ENCODE measurements at places on chromosomes 12 and 14.
A peak's percentile ranks its signal among the peaks of the same experiment; 100 is the strongest.

- DNase-seq, result no peak
Observed at GRCh38 chr12:108665608-108666202, 32.0 kb upstream of the SELPLG start.

DNA sequence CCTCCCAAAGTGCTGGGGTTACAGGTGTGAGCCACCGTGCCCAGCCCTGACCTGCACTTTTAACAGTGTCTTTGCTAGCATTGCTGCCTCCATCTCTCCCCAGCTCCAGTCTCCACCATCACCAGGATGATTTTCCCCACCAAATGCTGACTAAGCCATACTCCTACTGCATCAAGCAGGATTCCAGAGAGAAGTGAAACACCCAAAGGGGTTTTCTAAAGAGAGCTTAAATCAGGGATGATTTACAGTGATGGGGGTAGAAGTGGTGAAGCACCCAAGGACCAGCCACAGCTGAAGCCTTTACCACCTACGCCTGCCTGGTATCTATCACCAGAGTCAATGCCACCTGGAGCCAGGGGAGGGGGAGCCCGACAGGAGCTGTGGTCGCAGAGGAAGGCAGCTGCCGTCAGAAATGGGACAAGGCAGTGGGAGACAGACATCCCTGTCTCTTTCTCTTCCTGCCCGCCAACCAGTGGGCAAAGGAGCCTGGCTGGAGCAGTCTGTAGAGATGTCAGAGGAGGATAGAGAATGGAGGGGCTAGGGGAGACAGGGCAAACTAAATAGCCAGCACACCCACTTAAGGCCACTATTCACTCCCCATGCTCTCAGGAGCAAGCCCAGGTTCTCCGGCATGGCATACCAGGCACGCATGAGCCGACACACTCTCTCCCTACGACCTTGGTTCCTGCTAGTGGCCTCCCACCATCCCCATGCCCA lies 22.4 kb upstream of the CD9 start:
- DNase-seq, result no peak

GRCh38 chr12:101414533-101415119 lies 7.1 kb upstream of the ARL1 start:
- peak; percentile 60 for DNase-seq

- DNase-seq, result no peak
Observed at GRCh38 chr14:48349689-48350088, 674.3 kb upstream of the MDGA2 start.

- no peak for DNase-seq
Observed at GRCh38 chr12:32558903-32559302, 120.2 kb upstream of the DNM1L start.

DNA sequence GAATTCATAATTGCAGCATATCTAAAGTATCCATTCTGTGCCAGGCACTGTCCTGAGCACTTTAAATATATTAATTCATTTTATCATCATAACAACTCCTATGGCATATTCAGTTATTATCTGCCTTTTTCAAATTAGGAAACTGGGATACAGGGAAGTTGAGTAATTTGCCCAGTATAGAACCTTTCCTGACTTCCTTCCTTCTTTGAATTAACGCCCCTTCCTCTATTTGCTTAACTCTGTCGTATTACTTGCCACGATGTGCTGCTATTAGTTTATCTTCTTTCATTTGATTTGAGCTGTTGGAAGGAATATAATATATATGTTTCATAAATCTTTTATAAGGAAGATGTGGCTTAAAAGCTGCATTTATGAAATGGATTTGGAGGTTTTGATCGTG lies 25.4 kb upstream of the FAM177A1 start:
- no peak for DNase-seq

- peak; percentile 39 for DNase-seq
Observed at GRCh38 chr12:66403746-66404145, 101.5 kb downstream of the HELB start.

- no peak for DNase-seq
Observed at GRCh38 chr14:64993266-64993930, 6.7 kb downstream of the FNTB start.

- no peak for DNase-seq
Observed at GRCh38 chr12:117028254-117028653, 71.0 kb downstream of the TESC start.

GRCh38 chr12:2432856-2433255 lies 361.9 kb upstream of the FKBP4 start:
- DNase-seq, result no peak

DNA sequence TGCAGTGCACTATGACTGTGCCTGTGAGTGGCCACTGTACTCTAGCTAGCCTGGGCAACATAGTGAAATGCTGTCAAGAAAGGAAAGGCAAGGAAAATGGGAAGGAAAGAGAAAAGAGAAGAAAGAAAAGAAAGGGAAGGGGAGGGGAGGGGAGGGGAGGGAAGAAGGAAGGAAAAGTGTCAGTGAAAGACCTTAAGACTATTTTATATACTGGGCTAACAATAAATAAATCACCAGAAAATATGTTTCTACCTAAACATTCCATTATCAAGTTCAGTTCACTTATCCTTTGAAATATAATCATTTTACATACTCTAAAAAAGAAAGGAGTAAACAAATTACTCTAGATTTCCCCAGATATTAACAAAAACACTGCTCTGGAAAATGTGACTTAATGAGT lies 22.1 kb downstream of the COCH start:
- DNase-seq, result no peak

DNA sequence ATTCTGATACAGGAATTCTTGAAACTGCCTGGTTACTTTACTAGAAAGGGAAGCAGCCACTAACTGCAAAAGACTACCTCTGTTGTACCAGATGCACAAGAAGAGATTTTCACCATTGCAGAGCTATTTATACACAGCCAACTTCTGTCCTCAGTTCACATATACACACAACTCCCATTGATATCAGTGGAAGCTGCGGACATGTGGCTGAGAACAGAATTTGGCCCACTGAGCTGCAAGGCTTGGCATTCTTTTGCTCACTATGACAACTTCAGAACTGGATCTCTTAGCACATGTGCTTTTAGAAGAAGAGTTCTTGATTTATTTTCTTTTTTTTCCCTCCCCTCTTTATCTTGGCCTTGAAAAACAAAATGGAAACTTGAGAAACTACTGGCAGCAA lies 28.3 kb downstream of the PTPRO start:
- DNase-seq, result peak; percentile 59

DNA sequence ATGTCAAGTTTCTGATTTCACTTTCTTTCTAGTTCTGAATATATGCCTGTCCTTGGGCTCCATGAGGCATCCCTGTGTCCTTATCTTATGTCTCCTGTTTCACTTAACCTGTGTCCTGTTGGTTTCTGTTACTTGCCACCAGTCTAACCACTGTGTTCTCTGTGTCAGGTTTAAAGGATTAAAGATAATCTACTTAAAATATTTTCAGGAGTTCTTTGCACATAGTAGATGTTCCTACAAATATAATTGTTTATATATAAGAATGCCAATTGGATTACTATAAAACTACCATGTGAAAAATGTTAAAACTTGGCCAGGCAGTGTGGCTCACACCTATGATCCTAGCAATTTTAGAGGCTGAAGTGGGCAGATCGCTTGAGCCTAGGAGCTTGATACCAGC lies 406.4 kb downstream of the CCER1 start:
- no peak for DNase-seq

DNA sequence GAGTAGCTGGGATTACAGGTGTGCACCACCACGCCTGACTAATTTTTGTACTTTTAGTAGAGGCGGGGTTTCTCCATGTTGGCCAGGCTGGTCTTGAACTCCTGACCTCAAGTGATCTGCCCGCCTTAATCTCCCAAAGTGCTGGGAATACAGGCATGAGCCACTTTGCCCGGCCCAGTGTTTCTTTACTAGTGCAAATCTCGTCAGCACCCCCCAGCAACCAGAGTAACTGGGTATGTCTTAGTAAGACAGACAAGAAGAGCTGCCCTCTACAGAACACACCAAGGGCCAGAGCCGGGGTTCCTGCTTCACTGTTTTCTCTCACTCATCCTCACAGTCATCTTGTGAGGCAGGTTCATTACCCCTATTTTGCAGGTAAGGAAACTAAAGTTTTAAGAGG lies 78.5 kb upstream of the GPR68 start:
- no peak for DNase-seq

- no peak for DNase-seq
Observed at GRCh38 chr12:52832985-52833905, 866 bp downstream of the KRT79 start.

DNA sequence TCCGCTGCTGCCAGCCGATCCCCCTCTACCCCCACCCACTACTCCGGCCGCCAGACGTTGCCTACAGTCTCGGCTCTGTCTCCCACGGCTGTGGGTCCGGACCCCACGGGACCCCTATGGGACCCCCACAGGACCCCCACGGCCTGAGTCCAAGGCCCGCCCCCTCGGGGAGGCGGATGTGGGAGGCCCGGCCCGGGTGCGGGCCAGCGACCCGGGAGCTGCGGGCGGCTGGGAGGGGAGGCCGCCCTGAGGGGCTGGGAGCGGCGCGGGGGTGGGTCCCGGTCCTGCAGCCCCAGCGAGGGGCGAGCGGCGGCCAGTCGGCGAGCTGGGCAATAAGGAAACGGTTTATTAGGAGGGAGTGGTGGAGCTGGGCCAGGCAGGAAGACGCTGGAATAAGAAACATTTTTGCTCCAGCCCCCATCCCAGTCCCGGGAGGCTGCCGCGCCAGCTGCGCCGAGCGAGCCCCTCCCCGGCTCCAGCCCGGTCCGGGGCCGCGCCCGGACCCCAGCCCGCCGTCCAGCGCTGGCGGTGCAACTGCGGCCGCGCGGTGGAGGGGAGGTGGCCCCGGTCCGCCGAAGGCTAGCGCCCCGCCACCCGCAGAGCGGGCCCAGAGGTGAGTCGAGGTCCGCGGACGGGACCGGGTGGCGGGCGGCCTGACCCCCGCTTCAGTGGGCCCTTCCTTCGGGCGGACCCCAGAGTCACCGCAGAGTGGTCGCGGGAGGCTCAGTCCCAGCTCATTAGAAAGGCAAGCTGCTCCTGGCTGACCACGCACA lies at the start of gene ACVRL1:
Gene ACVRL1 (plus strand): TSS at position 422 of the 773 bp plus-strand sequence. CDS start 4,971 bp downstream, outside the sequence.
- no peak for DNase-seq

DNA sequence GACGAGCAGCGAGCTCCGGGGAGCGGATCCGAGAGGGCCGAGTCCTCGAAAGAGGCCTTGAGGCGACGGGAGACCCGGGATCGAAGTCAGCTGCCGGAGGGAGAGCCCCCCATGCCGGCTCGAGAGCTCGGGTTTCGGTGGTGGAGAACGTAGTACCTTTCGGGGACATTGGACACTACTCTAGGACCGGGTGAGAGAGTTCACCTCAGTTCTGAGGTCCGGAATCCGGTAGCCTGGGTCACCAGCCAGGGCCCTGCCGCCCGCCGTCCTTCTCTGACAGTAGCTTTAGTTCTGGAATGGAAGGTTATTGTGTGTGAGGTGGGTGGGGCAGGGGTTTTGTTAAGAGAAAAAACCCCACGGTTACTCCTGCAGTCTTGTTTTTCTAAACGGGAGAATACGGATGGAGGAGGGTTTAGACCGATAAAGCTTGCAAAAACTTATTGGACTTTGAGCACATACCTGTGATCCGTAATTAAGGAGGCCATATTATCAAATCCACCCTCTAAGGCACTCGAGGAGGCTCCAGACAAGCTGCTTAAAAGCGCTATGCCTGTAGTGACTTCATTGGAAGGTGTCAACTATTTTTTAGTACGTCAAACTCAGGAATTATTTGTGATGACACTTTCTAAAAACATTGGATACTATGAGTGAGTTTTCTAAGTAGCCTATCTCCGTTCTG lies 765 bp downstream of the SCYL2 start:
- peak; percentile 6 for DNase-seq

DNA sequence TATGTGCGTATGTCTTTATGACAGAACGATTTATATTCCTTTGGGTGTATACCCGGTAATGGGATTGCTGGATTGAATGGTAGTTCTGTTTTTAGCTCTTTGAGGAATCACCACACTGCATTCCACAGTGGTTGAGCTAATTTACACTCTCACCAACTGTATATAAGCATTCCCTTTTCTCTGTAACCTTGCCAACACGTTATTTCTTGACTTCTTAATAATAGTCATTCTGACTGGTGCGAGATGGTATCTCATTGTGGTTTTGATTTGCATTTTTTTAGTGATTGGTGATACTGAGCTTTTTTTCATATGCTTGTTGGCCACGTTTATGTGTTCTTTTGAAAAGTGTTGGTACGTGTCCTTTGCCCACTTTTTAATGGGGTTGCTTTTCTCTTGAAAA lies 49.7 kb downstream of the FRS2 start:
- DNase-seq, result no peak

GRCh38 chr14:25009891-25010290 lies 40.1 kb downstream of the STXBP6 start:
- no peak for DNase-seq

GRCh38 chr14:52283099-52283498 lies 15.6 kb downstream of the PTGDR start:
- no peak for DNase-seq

DNA sequence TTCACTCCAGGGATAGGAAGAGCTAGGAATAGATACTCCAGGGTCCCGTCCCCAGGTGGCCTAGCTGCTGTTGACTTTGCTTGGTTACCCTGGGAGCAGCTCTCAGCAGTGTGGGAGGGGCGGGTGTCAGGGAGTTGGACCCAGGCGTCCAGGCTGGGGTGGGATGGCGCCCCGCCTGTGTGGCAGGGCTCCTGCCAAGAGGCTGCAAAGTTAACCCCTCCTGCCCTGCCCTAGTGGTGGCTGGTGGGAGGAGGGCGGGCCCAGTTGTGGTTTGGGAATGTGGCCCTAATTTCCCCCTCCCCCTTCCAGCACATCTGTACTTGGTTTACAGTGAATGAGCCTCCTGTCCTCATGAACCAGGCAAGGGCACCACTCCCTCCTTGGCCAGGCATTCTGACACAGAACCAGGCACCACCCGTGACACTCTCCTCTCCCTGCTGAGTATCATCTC lies 1.7 kb upstream of the RARG start:
- DNase-seq, result no peak

DNA sequence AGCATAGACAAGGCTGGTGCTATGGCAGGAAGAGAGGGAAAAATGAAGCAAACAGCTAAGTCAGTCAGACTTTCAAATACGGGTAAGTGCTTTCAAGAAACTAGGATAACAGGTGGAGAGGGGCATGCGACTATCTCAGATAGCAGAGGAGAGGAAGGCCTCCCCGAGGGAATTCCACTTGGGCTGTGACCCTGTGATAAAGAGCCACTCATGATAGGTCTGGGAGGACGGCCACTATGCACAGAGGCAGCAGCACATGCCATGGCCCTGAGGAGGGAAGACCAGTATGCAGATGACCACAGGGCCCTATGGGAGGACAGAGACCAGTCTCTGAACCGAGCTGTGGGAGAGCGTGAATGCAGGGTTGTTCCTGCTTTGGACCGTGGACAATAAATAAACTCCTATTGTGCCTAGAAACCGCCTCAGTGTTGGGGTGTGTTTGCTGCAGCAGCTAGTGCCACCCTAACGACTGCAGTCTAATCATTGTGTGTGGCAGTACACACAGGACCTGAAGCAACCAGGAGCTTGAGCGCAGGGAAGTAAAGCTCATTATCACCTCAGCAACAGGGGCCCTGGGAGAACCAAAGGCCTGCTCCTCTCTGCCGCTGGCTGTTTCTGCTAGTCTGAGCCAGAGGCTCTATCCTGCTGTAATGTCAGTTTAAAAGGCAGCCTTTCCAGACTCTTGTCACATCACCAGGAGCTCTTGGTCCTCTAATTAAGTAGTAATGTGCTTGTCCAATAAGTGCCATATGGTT lies 119.1 kb downstream of the CACNA1C start:
- no peak for DNase-seq

- no peak for DNase-seq
Observed at GRCh38 chr12:53096089-53096741, 1.3 kb upstream of the IGFBP6 start.

- DNase-seq, result no peak
Observed at GRCh38 chr14:103662029-103662428, 33.0 kb downstream of the KLC1 start.

Data from Ammon's horn (tissue), 1 donor.